ENCODE measurements at places on chromosomes 4 and X. TPM values are rescaled to one million over a fixed set of nuclear protein-coding genes. Genes with fewer than 3 reads are reported as not detected.

The IL2 gene
- total RNA-seq = not detected

The GLRB gene
- 7.2 TPM for total RNA-seq

GRCh38 chrX:126165721-126166461 lies at the start of gene DCAF12L2:
DCAF12L2 (minus strand) TSS chrX:126166289; CDS start chrX:126165924, 365 bp downstream.
- H3K4me3 ChIP-seq = peak within 1 kb of the TSS; percentile 20
- H3K27me3 ChIP-seq = no peaks in the 10 kb centered on the region
- H3K36me3 ChIP-seq = no peaks in the 10 kb centered on the region
- peak; percentile 23 for DNase-seq
- H3K4me1 ChIP-seq = no peaks in the 10 kb centered on the region

DNA sequence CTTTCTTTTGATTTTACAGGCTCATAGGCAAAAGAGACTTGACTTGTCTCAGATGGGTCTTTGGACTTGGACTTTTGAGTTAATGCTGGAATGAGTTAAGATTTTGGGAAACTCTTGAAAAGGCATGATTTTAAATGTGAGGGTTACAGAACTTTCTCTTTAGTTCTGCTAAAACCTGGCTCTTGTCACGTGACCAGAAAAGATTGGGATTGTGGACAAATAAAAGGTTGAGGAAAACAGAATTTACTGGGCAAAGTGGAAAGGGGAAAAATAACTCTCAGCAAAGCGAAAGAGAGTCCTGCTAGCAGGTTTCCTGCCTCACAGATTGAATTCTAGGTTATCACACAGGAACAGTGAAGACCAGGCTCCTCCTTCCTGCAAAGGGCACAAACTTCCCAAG lies 114.0 kb downstream of the SPANXN4 start:
- no peak overlapping the region for H3K4me3 ChIP-seq
- no peak for DNase-seq
- H3K27me3 ChIP-seq = no peaks in the 10 kb centered on the region
- no peaks in the 10 kb centered on the region for H3K36me3 ChIP-seq
- no peaks in the 10 kb centered on the region for H3K4me1 ChIP-seq

DNA sequence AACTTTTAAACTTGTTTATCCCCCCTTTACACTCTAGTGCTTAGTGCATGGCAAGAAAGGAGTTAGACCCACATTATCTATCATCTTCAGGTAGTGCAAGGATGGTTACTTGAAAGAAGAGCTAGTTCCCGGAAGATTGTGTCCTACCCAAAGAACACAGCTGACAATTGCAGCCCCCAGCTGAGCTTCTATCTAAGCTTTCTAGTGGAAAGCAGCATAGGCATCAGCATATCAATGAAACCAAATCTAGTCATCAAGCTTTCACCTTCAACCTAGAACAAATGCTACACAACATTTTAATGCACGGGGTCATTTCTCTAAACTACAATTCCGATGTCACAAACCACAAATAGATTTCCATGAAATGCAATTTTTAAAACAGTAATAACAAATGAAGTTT lies 88.9 kb upstream of the TFDP3 start:
- H3K27me3 ChIP-seq = no peaks in the 10 kb centered on the region
- no peak for DNase-seq
- no peaks in the 10 kb centered on the region for H3K4me1 ChIP-seq
- H3K36me3 ChIP-seq = no peaks in the 10 kb centered on the region
- no peak overlapping the region for H3K4me3 ChIP-seq

DNA sequence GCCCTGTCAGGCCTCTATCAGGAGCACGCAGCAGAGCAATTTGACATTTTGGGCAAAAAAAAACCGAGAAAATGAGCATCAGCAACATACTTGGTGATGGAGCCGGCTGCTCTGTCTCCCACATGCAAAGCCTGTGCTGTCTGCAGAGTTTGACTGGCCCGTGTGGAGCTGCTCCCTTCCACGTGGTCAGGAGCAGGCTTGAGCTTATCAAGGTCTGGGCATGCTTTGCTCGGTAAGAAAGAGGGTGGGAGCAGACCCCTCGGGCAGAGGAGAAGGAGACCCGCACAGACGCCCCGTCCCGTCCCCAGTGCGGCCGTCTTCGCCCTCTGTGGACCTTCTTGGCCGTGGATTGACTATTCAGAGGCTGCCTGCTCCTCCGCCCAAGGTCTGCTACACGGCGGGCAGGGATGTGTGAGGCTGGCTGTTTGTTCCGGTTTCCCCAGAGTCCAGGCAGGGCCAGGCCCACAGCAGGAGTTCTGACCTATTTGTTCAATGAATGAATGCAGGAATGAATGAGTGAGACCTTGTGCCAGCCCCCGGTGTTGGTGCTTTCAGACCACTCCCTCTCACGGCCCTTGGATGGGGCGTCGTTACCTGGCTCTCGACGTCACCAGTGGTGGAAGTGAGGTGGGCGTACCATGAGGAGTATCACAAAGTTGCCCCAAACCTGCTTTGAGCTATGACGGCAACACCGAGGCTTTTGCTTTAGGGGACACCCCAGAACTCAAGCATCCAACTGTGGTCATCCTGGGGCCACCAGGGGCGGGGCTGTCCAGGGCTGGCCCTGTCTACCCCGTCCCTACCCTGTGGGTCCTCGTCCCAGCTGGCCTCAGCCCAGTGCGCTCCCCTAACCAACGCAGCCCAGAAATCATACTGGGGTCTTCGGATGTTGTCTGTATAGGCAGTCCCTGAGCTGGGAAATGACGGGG lies 54.7 kb upstream of the ADRA2C start:
- no peak overlapping the region for H3K4me3 ChIP-seq
- no peaks in the 10 kb centered on the region for H3K36me3 ChIP-seq
- no peaks in the 10 kb centered on the region for H3K27me3 ChIP-seq
- no peak overlapping the region for H3K27ac ChIP-seq
- H3K4me1 ChIP-seq = peaks cover 4% of the 10 kb centered on the region
- no peak for DNase-seq

- H3K36me3 ChIP-seq = no peaks in the 10 kb centered on the region
- no peak overlapping the region for H3K4me3 ChIP-seq
- H3K4me1 ChIP-seq = peaks cover 30% of the 10 kb centered on the region
- no peak overlapping the region for H3K27ac ChIP-seq
- H3K27me3 ChIP-seq = no peaks in the 10 kb centered on the region
Measured at GRCh38 chr4:1036976-1037810, 25.8 kb downstream of the FGFRL1 start.

DNA sequence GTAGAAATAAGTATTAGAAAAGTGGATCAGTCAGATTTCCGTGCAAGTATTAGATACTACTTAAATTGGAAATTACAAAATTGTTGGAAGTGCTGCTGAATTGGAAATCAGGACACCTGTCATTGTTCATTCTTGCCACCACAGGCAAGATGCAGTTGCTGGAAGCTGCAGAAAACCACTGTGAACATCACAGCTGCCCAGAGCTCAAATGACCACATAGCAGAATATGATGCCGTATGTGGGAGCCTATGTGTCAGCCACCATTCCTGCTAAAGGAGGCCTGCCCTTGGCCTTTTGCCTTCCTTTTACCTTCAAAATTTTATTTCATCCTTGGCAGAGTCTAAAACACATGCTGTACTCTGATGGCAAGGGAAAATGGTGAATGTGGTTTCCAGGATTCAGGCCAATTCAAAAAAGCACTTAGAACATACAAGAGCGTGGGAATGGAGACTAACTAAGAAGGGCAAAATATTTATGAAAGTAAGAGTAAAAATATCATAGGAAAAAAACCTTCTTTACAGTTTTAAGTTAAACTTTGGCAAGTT lies 1005.5 kb upstream of the GRID2 start:
- H3K27me3 ChIP-seq = no peaks in the 10 kb centered on the region
- H3K4me3 ChIP-seq = no peak overlapping the region
- no peaks in the 10 kb centered on the region for H3K36me3 ChIP-seq
- H3K4me1 ChIP-seq = no peaks in the 10 kb centered on the region

DNA sequence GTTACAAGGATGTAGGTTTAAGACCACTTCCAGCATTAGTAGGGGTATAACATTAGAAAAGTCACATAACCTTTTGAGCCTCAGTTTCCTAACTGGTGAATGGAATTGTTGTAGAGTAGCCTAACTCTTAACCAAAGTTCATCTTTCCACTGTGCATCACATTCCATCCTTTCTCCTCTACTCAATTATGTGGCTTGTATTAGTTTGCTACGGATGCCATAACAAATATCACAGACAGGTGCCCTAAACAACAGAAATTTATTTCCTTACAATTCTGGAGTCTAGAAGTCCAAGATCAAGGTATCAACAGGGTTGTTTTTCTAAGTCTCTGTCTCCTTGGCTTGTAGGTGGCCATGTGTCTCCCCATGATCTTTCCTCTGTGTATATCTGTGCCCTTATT lies 231.9 kb downstream of the RASL11B start:
- H3K27me3 ChIP-seq = no peaks in the 10 kb centered on the region
- H3K27ac ChIP-seq = no peak overlapping the region
- H3K4me3 ChIP-seq = no peak overlapping the region
- no peak for DNase-seq

All from hepatocyte (in vitro differentiated cells).